Aorta (tissue), 5 donors: ENCODE measurements at places on chromosomes 2 and 18. TPM values are rescaled to one million over a fixed set of nuclear protein-coding genes. Genes with fewer than 3 reads are reported as not detected.

Gene SATB2
- total RNA-seq, result 9.9 TPM

Gene OSR1
- 48.6 TPM for total RNA-seq

Gene RAD51AP2
- total RNA-seq, result not detected

Gene AQP12A
- total RNA-seq, result not detected

Gene SERPINB12
- total RNA-seq, result not detected

Gene MC4R
- not detected for total RNA-seq

Gene IL36RN
- total RNA-seq, result not detected

Gene CD8B2
- total RNA-seq, result 0.10 TPM

Gene HOXD12
- total RNA-seq, result not detected

Gene LBH
- total RNA-seq, result 105 TPM

Gene COPS7B
- 20.6 TPM for total RNA-seq

Gene LIPG
- total RNA-seq, result 9.1 TPM

Gene APCDD1
- total RNA-seq, result 10.9 TPM

Gene KCNIP3
- total RNA-seq, result 10.7 TPM

Gene PPP1R1C
- total RNA-seq, result 0.81 TPM
